ENCODE measurements at places on chromosomes 2 and 18. TPM values are rescaled to one million over a fixed set of nuclear protein-coding genes. Genes with fewer than 3 reads are reported as not detected.

COL5A2 gene
- total RNA-seq, result 785 TPM

RESP18 gene
- total RNA-seq, result not detected

POMC gene
- total RNA-seq, result 0.57 TPM

SLC9A4 gene
- under 0.01 TPM for total RNA-seq

EFEMP1 gene
- 1,445 TPM for total RNA-seq

RAB31 gene
- 51.2 TPM for total RNA-seq

GYPC gene
- 125 TPM for total RNA-seq

SDC1 gene
- 16.8 TPM for total RNA-seq

SP5 gene
- total RNA-seq, result not detected

COL3A1 gene
- total RNA-seq, result 5,666 TPM

RAD51AP2 gene
- not detected for total RNA-seq

NT5C1B gene
- not detected for total RNA-seq

C2orf78 gene
- not detected for total RNA-seq

ALPG gene
- not detected for total RNA-seq

TBR1 gene
- total RNA-seq, result not detected

MYO1B gene
- 83.3 TPM for total RNA-seq

SULT1C2 gene
- 0.83 TPM for total RNA-seq

STK17B gene
- total RNA-seq, result 15.6 TPM

GCG gene
- 0.14 TPM for total RNA-seq

EGR4 gene
- not detected for total RNA-seq

TNFAIP6 gene
- 104 TPM for total RNA-seq

TUBA3E gene
- not detected for total RNA-seq

TFCP2L1 gene
- not detected for total RNA-seq

MOGAT1 gene
- total RNA-seq, result not detected

RIT2 gene
- not detected for total RNA-seq

UCN gene
- total RNA-seq, result 0.14 TPM

CREG2 gene
- 0.14 TPM for total RNA-seq

ELAC1 gene
- total RNA-seq, result 5.4 TPM

PIKFYVE gene
- 28.6 TPM for total RNA-seq

ANKRD30B gene
- total RNA-seq, result under 0.01 TPM

FAM228A gene
- 0.18 TPM for total RNA-seq

COLEC12 gene
- total RNA-seq, result 79.5 TPM

DHRS9 gene
- total RNA-seq, result 0.09 TPM

RSAD2 gene
- 0.55 TPM for total RNA-seq

DSG4 gene
- total RNA-seq, result not detected

HTR2B gene
- total RNA-seq, result 6.0 TPM

ZAP70 gene
- total RNA-seq, result not detected

CD207 gene
- not detected for total RNA-seq

HOXD11 gene
- 0.14 TPM for total RNA-seq
